Activated T-helper 1 cell treated with anti-CD3 and anti-CD28 coated beads, Interleukin-2, amount 50 U/mL, for 16 hours (primary cell): ENCODE measurements at places on chromosomes 4 and X.

GRCh38 chrX:118459494-118459893, 36.1 kb upstream of the DOCK11 start:
- no peak for DNase-seq

DNA sequence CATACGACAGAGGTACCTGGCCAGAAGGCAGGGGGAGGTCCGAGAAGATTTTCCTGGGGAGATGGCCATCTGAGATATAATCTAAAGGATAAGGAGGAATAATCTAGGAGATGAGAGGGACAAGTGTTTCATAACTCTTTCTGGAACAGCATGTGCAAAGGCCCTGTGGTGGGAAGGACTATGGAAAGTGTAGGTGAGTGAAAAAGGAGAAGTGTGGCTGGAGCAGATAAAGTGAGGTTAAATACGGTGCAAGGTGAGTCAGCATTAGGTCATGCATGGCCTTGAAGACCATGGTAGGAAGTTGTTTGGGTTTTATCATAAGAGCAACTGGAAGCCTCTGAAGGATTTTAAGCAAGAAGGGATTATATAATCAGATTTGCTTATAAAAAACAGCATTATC, 34.6 kb upstream of the MTM1 start:
- no peak for DNase-seq

GRCh38 chr4:6427439-6428090, 44.8 kb downstream of the PPP2R2C start:
- DNase-seq, result no peak

DNA sequence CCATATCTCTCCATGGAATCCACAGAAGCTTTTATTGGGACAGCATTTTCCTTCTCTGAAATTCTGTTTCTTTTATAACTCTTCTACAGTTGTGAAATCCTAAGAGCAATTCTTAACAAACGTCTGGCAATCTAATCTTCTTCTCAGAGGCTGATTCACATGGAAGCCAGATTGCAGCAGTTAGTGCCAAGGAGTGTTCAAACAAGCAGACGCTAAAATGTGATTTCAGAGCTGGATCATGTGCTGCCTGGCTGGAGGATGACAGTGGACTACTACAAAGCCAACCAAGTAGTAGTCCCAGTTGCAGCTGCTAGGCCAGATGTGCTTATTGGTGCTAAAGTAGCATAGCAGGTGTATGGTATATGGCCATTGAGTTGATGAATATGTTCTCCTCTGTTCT, 27.7 kb upstream of the GLRB start:
- no peak for DNase-seq

- no peak for DNase-seq
These were observed 395.3 kb upstream of the PITX2 start for GRCh38 chr4:111018216-111018615.

DNA sequence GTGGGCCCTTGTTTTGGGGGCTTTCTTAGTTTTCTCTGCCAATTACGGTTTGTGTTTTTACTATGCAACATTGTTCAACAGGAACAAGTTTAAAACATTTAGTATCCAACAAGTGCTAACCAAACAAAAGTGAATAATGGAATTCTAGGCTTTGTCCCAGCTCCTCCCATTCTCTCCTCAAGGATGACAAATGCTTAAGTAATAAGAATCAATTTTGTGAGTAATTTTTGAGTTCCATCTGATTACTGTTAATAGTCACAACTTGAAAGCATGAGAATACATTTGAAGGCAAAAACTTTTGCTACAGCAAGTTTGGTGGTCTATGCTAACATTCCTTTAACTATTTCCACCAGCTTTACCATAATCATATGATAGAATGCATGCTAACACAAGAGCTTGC, 78.1 kb upstream of the HPGD start:
- no peak for DNase-seq

DNA sequence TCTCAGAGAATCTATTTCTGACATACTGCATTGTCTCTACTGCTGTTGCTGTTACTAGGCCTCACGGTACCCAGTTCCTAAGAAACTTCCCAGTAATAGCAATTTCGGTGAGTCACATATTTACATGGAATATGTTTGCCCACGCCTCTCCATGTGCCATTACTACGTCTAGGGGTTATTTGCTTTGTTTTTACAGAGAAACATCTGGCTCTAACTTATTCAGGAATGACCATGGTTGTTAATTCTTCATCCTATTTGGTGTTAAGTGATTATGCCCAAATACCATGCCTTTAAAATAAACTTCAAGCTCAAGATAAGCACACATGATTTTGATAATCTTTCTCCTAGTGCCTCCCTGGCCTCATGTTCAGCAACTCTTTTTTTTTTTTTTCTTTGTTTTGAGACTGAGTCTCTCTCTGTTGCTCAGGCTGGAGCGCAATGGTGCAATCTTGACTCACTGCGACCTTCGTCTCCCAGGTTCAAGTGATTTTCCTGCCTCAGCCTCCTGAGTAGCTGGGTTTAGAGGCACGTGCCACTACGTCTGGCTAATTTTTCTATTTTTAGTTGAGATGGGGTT, 101.0 kb upstream of the HS3ST1 start:
- DNase-seq, result no peak
